Ammon's horn (tissue), 1 donor: ENCODE measurements at places on chromosomes 13 and 19.
A peak's percentile ranks its signal among the peaks of the same experiment; 100 is the strongest.

- peak; percentile 100 for DNase-seq
Measured at GRCh38 chr19:17226002-17226933, at the start of gene OCEL1. TSS of gene OCEL1 (plus strand) at chr19:17226226. CDS start at chr19:17226248, 22 bp downstream.

DNA sequence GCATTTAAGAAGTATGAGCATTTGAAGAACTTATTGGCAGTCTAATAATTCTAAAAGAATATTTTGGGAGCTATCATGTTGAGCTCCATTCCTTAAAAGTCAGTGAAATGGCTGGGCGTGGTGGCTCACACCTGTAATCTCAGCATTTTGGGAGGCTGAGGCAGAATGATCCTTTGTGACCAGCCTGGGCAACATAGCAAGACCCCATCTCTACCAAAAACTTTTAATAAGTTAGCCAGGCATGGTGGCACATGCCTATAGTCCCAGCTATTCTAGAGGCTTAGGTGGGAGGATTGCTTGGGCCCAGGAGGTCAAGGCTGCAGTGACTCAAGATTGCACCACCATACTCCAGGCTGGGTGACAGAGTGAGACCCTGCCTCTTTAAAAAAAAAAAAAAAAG lies 8.0 kb downstream of the COG6 start:
- no peak for DNase-seq

DNA sequence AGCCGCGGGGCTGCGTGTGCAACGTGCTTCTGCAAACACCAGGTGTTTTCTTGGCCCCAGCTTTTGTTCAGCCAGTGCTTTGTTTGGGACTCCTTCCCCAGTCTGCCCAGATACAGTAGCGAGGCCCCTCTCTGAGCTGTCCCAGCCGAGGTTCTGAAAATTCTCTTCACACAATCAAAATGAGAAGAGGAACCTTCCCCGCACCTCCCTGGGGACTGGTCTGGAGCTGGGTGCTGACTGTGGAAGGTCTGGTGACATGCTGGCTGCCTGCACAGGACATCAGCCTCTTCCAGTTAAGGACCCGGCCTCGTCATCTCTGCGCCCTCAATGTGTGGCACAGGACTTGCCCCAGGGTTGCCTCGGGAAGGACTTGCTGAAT lies 4.2 kb downstream of the ATP4A start:
- no peak for DNase-seq

DNA sequence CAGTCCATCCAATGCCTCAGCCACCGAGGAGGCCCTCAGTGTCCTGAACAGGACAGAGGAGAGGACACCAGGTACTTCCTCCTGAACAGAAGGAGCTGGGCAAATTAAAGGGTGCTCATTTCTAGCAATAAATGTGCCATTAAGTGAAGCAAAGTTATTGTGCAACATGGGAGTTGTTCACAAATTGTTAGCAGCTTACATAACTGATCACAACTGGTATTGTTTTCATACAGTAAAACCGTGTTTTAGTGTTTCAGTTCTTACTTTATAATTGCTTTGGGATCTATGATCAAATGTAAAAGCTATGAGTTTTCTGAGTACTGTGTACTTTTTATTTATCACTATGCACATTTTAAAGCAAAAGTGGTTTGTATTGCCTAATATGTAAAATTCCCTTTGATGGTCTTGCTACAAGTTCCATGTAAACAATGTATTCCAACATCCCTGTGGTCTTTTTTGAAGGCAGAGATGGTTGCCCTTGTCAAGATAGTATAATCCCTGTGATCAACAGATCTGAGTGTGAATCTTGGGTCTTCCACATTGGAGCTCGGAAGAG lies 263.1 kb downstream of the FGF14 start:
- DNase-seq, result no peak

DNA sequence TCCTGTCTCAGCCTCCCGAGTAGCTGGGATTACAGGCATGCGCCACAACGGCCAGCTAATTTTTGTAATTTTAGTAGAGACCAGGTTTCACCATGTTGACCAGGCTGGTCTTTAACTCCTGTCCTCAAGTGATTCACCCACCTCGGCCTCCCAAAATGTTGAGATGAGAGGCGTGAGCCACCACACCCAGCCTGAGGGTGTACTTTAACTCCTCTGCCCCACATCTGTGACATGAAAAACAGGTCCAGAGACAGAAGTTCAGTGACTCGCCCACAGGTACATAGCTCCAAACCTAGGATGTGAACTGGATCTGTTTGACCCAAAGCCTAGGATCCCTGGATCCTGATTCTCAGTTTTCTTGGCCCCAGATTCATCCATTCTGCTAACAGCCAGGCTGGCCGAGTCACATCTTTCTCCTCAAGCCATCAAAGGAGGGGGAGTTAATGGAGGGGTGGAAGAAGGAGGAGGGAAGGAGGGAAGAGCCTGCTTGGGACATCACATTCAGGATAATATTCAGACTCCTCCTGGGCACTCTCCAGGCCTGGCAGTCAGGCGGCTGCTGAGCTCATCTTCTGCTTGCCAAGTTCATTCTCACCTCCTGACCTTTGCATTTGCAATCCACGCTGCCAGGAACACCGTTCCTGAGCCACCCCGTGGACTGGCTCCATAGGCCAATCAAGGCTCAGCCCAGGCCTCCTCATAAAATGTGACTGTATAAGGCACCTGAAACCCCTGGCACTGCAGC lies 3.1 kb downstream of the SPC24 start:
- no peak for DNase-seq

GRCh38 chr13:102692491-102692826 lies 2.4 kb downstream of the METTL21C start:
- DNase-seq, result no peak
